ENCODE measurements at places on chromosomes 6 and 20. TPM values are rescaled to one million over a fixed set of nuclear protein-coding genes. Genes with fewer than 3 reads are reported as not detected.
A peak's percentile ranks its signal among the peaks of the same experiment; 100 is the strongest.

DNA sequence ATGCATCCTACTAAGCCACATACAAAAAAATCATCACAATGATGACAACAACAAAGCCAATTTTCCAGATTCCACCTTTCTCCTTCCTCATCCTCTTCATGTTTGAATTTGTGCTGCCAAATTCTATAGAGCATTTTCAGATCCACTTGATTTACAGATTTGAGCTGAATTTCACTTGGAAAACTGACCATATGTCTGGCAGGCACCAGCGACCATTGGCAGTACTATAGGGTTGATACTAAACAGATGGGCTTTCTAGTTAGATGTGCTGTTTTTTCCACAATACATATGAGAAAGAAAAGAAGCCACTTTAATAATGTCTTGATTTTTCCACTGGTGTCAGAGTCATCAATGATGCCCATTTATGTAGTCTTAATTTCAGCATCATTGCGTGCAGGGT lies 127.0 kb downstream of the PHACTR3 start:
- DNase-seq = no peak

DNA sequence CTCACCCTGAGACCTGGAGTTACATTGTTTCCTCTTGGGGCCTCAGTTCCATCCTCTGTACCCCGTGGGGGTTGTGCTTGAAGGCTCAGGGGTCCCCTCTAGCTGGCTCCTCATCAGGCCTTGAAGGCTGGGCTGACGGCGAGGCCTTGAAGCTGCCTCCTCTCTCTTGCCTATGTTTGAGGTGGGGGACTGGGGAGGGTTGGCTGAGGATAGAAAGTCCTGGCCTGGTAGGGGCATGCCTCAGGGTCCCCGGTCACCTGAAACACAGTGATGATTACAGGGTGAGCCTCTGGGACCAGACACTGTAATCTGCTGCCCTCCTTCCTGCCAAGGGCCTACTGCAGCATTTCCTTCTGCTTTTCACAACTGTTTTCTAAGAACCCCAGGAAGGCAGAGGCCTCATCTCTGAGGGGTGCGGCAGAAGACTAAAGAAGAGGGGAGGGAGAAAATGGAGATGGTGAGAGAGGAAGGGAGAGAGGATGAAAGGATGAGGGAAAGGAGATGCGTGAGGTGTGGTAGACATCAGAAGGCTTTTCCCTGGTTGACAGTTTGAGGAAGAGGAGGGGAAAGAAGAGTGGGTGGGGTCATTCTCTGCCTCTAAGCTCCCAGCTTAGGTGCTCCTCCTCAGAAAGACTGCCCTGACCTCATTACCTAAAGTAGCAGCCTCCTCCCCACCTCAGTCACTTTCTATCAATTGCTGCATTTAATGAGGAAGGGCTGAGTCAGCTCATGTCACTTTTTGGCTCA lies 29.7 kb downstream of the VEGFA start:
- no peak for DNase-seq

- no peak for DNase-seq
Measured at GRCh38 chr6:37693079-37693478, 4.6 kb downstream of the MDGA1 start.

DNA sequence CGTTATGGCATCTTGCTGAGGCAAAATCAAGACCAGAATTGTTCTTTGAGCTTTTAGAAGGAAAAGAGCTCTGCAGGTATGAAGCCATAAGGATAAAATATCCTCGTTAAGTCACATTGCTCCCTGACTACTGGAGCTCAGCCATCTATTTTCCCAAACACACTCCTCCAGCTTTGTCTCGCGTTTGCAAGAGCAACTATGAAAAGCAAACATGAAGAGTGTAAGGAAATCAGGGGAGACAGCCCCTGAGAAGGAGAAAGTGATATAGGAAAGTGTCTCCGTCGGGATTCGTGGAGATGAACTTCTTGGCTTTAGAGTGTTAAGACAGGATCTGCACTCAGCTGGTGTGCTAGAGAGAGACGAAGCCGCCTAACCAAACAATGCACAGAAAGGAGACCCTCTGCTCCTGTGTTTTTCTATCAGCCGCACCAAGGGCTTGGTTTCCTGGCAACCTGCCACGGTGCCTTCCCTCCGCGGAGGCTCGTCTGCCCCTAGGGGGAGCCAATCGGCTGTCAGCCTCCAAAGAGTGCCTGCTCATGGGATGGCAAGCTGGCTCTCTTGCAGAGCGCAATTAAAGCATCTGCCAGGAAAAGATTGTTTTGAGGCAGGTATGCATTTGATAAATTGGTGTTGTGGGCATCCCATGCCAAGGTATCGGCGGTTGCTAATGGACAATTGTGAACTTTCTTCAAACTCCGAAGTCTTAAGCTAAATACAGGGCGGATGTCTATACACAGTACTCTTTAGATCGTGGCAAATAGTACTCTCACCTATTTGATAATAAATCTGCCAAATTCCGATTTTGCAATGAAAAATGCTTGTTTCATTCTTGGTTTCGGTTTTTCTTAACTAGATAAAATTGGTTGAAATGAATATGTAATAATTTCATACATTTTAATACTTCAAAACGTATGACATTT lies 603.2 kb downstream of the RNF144B start:
- DNase-seq = peak; percentile 39

The VSTM2L gene
- 14.1 TPM for total RNA-seq

DNA sequence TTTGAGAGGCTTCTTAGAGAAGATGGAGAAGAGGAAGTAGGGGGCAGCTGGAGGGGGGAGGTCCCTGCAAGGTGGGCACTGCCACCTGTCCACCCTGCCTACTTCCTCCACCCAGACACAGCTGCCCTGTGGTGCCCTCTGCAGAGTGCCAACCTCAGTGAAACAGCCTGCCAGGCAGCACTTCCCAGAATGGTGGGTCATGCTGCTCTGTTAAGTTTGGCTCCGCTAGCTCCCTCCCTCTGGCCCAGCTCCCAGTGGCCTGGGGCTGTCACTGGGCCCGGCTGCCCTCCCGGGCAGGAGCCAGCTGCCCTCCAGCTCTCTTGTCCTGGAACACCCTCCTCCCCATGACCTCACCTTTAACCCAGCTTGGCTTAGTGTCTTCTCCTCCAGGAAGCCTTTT lies 5.1 kb upstream of the EPB41L1 start:
- no peak for DNase-seq

GRCh38 chr20:18685406-18685805 lies 97.6 kb downstream of the DTD1 start:
- no peak for DNase-seq

- no peak for DNase-seq
Measured at GRCh38 chr6:7445101-7445500, 55.5 kb downstream of the RIOK1 start.

GRCh38 chr20:7696311-7696710 lies 243.9 kb downstream of the HAO1 start:
- DNase-seq = no peak

The SIRPA gene
- total RNA-seq = 4.7 TPM

The SYCP2L gene
- total RNA-seq = not detected
